ENCODE measurements at places on chromosomes 5 and 9.

- peak; percentile 64 for DNase-seq
These were observed 88.9 kb downstream of the S1PR3 start for GRCh38 chr9:89080193-89080592.

- no peak for DNase-seq
These were observed 86.0 kb downstream of the INSL6 start for GRCh38 chr9:5099466-5099865.

GRCh38 chr5:109388407-109388806 is 21.4 kb downstream of the PJA2 start:
- no peak for DNase-seq

DNA sequence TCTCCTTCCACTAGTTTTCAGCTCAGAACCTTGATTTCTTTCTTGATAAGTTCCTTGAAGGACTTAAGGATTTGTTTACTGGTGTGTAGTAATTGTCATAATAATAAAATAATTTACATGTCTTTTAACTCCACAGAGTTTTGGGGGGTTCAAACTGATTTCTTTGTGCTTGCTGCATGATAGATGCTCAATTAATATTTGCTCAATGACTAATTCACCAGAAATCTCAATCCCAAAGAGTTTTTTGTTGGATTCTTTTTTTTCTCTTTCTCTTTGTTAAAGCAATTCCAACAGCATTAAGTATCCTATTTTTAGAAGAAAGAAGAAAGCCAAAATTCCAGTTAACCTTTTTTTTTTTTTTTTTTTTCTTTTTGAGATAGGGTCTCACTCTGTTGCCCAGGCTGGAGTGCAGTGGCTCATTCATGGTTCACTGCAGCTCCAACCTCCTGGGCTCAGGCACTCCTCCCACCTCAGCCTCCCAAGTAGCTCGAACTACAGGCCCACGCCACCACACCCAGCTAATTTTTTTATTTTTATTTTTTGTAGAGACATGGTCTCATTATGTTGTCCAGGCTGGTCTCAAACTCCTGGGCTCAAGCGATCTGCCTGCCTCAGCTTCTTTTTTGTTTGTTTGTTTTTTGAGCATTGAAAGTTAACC is 10.8 kb downstream of the FAF2 start:
- DNase-seq = no peak

- DNase-seq = no peak
These were observed 58.0 kb downstream of the PTPN3 start for GRCh38 chr9:109440117-109440515.

GRCh38 chr5:122915717-122916461 is 70.5 kb downstream of the SNX24 start:
- DNase-seq = no peak

GRCh38 chr5:95410279-95410678 is 19.1 kb downstream of the FAM81B start:
- no peak for DNase-seq

GRCh38 chr9:105069696-105070095 is 141.7 kb upstream of the ABCA1 start:
- no peak for DNase-seq

GRCh38 chr5:103561685-103562452 is 720 bp downstream of the NUDT12 start:
- DNase-seq = no peak

DNA sequence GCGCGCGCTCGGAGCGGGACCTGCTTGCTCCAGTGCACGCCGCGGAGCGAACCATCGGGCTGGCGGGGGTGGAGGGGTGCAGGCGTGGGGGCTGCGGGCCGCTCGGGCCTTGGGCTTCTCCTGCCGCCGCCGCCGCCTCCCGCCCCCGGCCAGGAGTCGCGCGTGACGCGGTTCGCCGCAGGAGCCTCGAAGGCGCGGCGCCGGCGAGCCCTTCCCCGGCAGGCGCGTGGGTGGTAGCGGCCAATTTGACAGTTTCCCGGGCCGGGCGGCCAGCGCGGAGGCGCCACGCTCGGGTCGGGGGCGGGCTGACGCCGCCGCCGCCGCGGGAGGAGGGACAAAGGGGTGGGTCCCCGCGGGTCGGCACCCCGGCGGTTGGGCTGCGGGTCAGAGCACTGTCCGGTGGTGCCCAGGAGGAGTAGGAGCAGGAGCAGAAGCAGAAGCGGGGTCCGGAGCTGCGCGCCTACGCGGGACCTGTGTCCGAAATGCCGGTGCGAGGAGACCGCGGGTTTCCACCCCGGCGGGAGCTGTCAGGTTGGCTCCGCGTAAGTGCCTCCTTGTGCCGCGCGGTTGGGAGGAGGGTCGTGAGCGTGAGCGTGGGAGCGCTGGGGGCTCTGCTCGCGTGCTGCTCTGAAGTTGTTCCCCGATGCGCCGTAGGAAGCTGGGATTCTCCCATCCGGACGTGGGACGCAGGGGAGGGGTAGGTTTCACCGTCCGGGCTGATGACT is at the start of gene TJP2:
Gene TJP2 (plus strand): TSS at position 387 of the 725 bp plus-strand sequence. CDS start 96 bp downstream, at position 483.
- no peak for DNase-seq

DNA sequence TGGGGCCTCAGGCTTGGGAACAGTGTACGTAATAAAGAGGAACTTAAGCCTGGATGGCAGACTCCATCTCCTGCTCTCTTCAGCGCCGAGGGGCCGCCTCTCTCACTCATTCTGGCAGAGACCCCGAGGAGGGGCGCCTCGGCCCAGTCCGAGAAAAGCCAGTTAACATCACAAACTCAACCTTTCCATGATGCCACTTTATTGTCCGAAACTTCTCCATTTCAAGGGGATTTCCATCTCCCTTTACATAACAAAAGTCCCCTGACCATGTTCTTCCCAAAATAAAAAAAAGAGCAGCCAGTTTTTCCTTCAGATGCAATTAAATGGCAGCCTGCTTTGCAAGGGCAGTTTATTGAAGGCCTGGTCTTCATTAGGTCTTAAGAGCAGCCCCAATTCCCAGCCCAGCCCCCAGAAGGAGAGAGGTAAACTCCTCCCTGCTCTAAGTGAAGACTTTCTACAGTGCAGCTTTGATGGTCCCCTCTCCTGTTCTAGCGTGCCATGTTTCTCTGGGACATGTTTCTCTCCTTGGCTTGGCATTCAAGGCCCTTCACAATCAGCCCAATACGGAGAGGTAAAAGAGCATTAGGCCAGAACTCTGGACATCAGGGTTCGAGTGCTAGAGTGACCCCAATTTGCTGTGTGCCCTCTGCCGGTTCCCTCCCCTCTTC is 19.5 kb upstream of the RAB14 start:
- no peak for DNase-seq

DNA sequence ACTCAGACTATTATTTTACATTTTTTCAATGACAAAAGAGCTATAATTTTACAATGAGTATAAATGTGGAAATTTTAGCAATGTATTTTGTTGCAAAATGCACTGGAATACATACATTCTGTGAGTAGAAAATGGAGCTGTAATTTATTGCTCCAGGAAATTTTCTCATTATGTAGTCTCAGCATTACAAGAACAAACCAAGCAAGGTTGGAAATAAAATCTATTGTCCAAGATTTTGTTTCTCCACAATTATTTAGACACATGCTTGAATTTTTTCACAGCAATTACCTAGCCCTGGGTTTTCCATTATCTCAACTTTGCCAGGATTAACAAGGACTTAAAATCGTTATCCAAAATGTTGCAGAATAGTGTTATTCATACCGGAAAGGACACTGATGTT is 820.1 kb downstream of the CDH12 start:
- no peak for DNase-seq

DNA sequence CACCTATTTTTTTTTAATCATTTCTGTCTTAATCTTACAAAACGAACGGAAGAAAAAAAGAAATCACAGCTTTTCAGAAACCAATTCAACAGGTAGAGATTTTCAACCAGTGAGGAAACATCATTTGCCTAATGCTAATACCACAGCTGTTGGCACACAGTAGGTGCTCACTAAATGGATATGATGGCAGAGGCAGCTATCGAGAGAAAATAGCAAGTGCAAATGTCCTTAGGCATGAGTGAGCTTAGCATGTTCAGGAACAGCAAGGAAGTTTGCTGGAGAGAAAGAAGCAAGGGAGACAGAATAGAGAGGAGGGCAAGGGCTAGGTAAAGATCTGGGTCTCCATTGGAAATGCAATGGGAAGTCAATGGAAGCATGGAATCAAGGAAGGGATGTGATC is 49.2 kb downstream of the CEMIP2 start:
- no peak for DNase-seq

DNA sequence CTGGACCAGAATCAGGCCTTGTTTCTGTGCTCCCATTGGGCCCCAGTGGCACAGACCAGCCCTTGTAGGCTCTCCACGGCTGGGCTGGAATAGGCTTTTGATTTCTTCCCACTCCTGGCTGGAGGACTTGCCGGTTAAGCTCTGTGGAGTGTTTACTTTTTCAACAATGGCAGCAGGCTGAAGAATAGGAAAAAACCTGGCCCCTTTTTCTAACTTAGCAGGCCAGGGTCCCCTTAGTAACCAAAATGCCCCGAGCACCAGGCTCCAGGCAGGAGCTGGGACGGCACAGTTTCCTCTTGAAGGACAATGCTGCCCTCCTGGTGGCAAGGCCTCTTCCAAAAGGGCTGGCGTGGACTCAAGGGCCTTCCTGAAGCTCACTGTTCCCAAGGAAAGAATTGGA is 230.3 kb downstream of the CRB2 start:
- DNase-seq = no peak

DNA sequence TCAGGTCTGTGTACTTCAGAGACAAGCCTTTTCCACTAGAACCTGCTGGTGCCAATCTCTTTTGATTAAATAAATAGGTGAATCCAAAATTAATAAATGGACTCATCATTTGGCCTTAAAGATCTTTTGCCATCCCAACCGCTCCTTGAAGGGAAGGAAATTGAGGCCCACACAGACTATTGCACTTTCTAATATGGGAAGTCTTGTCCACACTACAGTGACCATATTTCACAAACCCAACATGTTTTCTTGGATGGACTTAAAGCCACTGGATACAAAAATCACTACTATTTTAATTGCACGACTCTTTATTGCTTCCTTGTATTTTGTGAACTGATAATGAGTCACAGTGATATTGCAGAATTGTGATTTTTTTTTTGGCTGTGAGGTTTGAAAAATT is 135.0 kb downstream of the DIRAS2 start:
- no peak for DNase-seq

Measured in AG09319 (cell line).